Fibroblast of lung (primary cell): ENCODE measurements at places on chromosomes 4 and X. TPM values are rescaled to one million over a fixed set of nuclear protein-coding genes. Genes with fewer than 3 reads are reported as not detected.

Gene SSX2B
- not detected in 2 replicates for total RNA-seq

Gene RBMXL3
- total RNA-seq = not detected in 2 replicates

DNA sequence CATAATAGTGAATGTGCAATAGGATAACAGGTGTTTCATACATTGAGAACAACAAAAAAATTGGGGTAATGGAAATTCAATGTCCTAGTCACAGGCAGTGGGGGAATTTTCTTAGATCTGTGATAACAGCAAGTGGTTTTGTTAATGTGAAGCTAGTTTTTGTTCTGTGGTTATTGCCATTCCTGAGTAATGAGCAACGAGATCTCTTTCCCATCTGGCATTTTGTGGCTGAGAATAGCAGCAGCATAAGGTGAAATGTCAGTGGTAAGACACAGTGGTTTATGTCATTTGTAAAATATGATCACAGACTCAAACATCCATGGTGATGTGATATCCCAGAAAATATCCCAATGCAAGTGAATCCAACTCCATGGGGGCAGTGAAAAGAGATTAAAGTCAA is 497.5 kb downstream of the KCNIP4 start:
- H3K27me3 ChIP-seq = no peaks in the 10 kb centered on the region
- DNase-seq = peak; percentile 84
- no peak overlapping the region for H3K4me3 ChIP-seq

DNA sequence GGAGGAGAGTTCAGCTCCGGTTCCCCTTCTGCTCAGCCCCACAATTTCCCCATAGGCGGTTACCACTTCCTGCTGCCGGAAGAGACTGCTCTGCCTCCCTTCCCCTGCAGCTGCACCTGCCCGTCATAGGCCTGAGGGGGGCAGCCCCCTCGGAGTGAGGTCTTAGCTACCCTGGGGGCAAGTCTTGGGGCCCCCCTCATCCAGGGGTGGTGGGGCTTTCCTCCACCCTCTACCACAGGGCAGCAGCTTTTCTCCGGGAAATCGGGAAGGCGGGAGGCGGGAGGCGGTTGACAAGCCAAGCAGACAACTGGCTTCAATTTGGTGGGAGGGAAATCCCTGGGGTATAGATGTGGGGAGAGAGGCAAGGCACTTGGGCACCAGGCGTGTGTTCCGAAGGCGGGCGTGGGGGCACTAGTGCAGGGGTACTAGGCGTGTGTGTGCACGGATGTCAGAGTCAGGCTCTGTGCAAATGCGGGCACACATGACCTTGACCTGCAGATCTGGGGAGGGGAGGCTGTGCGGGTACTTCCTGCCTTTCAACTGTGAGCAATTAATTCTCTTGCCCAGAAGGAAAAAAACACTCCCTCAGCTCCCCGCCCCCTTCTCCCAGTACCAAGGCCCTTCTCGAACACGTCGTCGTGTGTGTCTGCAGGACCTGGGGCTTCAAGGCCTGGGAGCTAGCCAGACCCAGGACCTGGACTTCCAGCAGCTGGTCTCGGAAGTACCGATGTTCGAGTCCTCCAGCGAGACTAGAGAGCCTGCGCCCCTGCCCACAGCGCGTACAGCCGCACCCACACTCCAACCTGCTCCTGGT is 1.0 kb upstream of the ARHGAP4 start:
- peak; percentile 30 for DNase-seq
- peak overlapping the region; percentile 88 for H3K27ac ChIP-seq
- peak overlapping the region; percentile 67 for H3K4me3 ChIP-seq
- no peaks in the 10 kb centered on the region for H3K27me3 ChIP-seq
- H3K4me1 ChIP-seq = peaks cover 7% of the 10 kb centered on the region
- peaks cover 6% of the 10 kb centered on the region for H3K36me3 ChIP-seq

GRCh38 chr4:55297346-55297745 is 48.7 kb upstream of the SRD5A3 start:
- no peak overlapping the region for H3K27ac ChIP-seq
- peak; percentile 26 for DNase-seq
- no peak overlapping the region for H3K4me3 ChIP-seq
- H3K36me3 ChIP-seq = no peaks in the 10 kb centered on the region
- H3K27me3 ChIP-seq = no peaks in the 10 kb centered on the region

DNA sequence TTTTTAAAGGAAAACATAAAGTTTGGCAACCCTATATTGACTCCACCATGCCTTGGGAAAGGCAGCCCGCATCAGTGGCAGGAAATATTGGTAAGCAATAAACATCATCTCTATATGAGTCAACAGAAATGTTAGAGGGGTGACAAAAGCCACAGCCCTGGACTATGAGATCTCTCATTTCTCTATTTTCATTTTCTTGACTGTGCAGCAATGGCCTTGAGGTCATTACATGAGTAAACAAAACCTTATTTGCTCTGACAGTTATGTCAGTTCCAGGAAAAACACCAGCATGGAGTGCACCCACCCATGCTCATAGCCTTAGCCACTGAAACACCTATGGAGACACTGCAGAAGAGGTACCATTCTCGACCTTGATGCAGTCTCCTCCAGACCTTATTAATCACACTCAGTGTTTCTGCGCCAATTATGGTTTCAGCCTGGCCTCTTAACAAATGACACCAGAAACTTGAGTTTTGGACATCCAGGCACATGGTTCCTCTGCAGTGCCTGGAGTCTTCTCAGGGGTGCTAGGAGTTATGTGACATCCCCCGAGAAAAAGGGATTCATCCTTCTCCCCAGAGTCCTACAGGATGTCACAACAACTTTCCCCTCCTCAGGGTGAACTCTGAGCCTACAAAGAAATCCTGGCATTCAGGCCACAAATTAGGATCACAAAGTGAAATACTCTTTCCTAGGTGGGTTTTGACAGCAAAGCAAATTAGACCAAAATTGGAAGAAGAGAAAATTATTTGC is 16.0 kb upstream of the HPGD start:
- H3K4me3 ChIP-seq = no peak overlapping the region
- H3K36me3 ChIP-seq = no peaks in the 10 kb centered on the region

DNA sequence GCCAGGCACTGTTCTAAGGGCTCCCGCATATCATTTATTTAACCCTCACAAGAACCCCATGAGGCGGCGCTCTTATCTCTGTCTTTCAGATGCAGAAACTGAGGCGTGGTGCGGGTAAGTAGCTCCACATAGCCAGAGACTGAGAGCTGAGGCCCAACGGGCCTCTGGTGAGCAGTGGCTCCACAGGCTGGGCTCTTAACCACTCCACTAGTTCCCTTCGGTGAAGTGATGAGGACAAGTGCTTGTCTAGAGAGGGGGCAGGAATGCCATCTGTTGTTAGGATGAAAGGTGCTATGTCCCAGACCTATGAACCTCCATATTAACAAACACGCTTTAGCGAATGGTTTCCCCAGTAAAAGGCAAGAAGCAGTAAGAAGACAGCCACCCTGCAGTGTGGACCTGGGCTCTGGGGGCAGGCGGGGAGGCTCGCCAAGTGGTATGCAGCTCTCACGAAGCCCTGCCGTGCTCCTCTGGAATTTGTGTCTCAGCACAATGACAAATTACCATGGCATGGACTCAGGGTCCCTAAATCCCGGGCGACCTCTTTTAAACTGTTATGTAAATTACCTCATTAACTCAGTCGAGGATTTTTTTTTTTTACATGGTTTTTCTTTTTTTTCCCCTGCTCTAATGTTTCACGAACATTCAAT is 20.9 kb upstream of the S100G start:
- H3K27me3 ChIP-seq = no peaks in the 10 kb centered on the region
- no peaks in the 10 kb centered on the region for H3K36me3 ChIP-seq
- H3K4me1 ChIP-seq = no peaks in the 10 kb centered on the region
- H3K4me3 ChIP-seq = no peak overlapping the region
- no peak overlapping the region for H3K27ac ChIP-seq

Gene INTS12
- total RNA-seq = 19.0 and 24.9 TPM in 2 replicates

Gene EVC2
- 15.9 and 16.5 TPM in 2 replicates for total RNA-seq

Gene ARL9
- total RNA-seq = 0.26 and 0.83 TPM in 2 replicates

Gene AP1S2
- 32.6 and 71.8 TPM in 2 replicates for total RNA-seq

GRCh38 chr4:6641971-6642320 is 1.5 kb downstream of the MRFAP1 start:
- DNase-seq = no peak
- peaks cover 7% of the 10 kb centered on the region for H3K4me1 ChIP-seq
- H3K27me3 ChIP-seq = no peaks in the 10 kb centered on the region

DNA sequence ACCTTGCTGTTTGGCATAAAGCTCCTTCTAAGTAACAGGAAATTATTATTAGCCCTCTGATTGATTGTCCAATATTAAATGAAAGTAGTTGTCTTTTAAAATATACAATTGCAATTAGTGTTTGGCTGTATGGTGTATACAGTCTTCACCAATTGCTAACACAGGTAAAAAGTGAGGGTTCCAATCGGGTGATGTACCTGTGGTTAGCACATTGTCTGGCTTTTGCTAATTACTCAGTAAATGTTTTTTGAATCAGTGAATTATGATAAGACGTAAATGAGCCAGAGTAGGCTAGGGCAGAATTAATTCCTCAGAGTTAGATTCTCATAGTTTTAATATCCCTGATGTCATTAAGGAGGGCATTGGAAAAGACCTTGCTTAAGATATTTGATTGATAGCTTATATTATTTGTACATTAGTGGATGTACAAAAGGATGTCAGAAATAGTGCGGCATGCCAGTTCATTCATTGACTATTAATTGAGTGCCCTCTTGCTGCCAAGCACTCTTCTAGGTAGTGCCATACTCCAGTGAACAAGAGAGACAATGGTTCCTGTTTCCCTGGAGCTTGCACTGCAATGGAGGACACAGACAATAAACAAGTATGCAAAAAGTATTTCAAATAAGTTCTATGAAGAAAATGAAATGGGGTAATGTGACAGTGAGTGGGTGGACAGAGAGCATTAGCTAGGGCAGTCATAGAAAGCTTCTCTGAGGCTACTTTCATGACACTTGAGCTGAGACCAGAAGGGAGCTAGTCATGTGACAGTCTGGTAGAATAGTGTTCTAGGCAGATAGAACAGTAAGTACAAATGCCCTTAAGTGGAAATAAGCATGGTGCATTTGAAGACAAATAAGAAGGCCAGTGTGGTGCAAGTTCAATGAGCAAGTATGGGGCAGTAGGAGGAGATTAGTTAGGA is 205.9 kb upstream of the CASK start:
- DNase-seq = no peak
- H3K27ac ChIP-seq = no peak overlapping the region
- no peaks in the 10 kb centered on the region for H3K27me3 ChIP-seq
- no peaks in the 10 kb centered on the region for H3K4me1 ChIP-seq

Gene NXF2
- total RNA-seq = not detected in 2 replicates

DNA sequence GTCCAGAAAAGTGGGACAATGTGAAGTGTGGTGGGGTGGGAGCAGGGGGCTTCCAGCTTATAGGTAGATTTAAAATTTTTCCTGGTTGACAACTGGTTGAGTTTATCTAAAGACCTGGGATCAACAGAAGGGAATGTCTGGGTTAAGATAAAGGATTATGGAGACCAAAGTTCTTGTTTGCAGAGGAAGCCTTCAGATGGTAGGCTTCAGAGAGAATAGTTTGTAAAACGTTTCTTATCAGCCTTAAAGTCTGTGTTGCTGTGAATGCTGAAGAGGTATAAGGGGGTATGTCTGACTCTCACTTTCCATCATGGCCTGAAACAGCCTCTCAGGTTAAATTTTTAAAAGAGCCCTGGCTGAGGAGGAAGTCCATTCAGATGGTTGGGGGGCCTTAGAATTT is 20.5 kb downstream of the MGST2 start:
- H3K4me1 ChIP-seq = peaks cover 2% of the 10 kb centered on the region
- no peaks in the 10 kb centered on the region for H3K27me3 ChIP-seq
- no peak overlapping the region for H3K4me3 ChIP-seq
- H3K36me3 ChIP-seq = no peaks in the 10 kb centered on the region
- no peak overlapping the region for H3K27ac ChIP-seq

DNA sequence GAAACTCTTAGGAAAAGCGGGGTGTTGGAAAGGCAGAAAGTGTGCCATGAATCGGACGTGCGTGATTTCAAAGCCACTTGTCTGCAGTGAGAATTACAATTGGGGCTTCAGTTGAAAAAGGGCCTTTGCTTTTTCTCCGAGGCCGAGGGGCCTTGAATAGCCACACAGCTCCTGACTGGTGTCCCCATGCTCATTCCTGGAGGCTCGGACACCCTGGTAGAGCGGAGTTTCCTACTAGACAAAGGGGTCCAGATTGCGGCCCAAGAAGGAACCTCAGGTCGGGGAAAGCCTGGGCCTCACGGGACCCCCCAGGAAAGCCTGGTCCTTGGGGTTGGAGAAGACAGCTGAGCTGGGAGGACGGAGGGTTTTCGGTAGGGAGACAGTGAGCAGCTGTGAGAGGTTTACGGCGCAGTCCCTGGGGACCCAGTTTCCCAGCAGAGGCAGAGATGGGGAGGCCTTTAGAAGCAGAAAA is 3.0 kb upstream of the SHOX start:
- no peaks in the 10 kb centered on the region for H3K36me3 ChIP-seq
- no peak overlapping the region for H3K27ac ChIP-seq
- no peak overlapping the region for H3K4me3 ChIP-seq

Gene SYTL5
- under 0.01 and 1.5 TPM in 2 replicates for total RNA-seq

GRCh38 chr4:118290951-118291350 is 61.9 kb downstream of the PRSS12 start:
- no peak overlapping the region for H3K4me3 ChIP-seq
- no peak for DNase-seq
- no peaks in the 10 kb centered on the region for H3K27me3 ChIP-seq
- H3K27ac ChIP-seq = peak overlapping the region; percentile 58
- H3K36me3 ChIP-seq = peaks cover 2% of the 10 kb centered on the region
- peaks cover 26% of the 10 kb centered on the region for H3K4me1 ChIP-seq

Gene KCND1
- 0.77 and 1.3 TPM in 2 replicates for total RNA-seq

Gene HEPH
- 28.9 and 43.1 TPM in 2 replicates for total RNA-seq

Gene SH2D1A
- not detected in 2 replicates for total RNA-seq

GRCh38 chrX:77938083-77938680 is 27.7 kb downstream of the ATP7A start:
- H3K27me3 ChIP-seq = no peaks in the 10 kb centered on the region
- no peak for DNase-seq
- no peaks in the 10 kb centered on the region for H3K36me3 ChIP-seq
- H3K4me1 ChIP-seq = no peaks in the 10 kb centered on the region
- no peak overlapping the region for H3K27ac ChIP-seq
- no peak overlapping the region for H3K4me3 ChIP-seq

Gene CACNA1F
- 0.17 and 0.26 TPM in 2 replicates for total RNA-seq
